ENCODE measurements at places on chromosomes 3 and 15. TPM values are rescaled to one million over a fixed set of nuclear protein-coding genes. Genes with fewer than 3 reads are reported as not detected.

DNA sequence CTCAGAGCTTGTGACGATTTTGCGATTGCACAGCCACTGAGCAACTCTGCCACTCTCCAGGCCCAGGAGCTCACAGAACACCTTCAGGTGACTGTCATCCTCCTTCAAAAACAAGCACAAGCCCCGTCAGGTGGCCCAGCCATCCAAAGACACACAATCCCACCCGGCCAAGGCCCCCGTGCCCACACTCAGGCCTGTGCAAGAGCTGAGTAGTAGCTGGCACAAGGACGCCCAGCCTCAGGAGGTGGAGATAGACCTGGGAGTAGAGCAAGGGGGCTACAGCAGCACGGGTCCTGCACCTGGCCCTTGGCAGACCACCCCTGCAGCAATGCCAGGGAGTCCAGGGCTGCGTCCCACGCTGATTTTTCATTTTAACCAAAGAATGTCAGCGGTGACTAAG lies 34.6 kb downstream of the MYO5C start:
- H3K27me3 ChIP-seq = no peaks in the 10 kb centered on the region
- no peak overlapping the region for H3K4me3 ChIP-seq
- H3K36me3 ChIP-seq = no peaks in the 10 kb centered on the region
- H3K4me1 ChIP-seq = no peaks in the 10 kb centered on the region
- DNase-seq = no peak
- no peak overlapping the region for H3K27ac ChIP-seq

DNA sequence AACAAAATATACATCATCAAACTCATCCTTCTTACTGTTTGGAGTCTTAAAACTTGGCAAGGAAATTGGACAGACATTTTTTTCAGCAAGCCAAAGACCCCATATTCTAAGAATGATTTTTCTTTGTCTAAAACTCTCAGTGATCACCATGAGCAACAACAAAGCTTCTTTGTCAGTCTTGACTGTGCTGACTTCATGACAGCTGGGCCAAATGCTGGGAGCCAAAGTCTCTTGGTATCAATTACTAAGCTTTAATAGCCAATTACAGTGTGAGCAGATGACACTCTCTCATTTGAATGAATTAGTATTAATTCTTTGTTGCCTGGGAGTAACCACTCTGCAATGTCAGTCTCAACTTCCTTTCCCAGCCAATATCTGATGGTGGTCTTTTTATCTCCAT lies 48.1 kb upstream of the GK5 start:
- no peak for DNase-seq
- no peak overlapping the region for H3K4me3 ChIP-seq
- no peaks in the 10 kb centered on the region for H3K36me3 ChIP-seq
- H3K4me1 ChIP-seq = peaks cover 24% of the 10 kb centered on the region
- no peaks in the 10 kb centered on the region for H3K27me3 ChIP-seq

- H3K36me3 ChIP-seq = no peaks in the 10 kb centered on the region
- peaks cover 12% of the 10 kb centered on the region for H3K4me1 ChIP-seq
- no peak for DNase-seq
These were observed 6.0 kb upstream of the GATA2 start for GRCh38 chr3:128498901-128499530.

- DNase-seq = no peak
- no peaks in the 10 kb centered on the region for H3K4me1 ChIP-seq
- no peak overlapping the region for H3K4me3 ChIP-seq
- H3K27me3 ChIP-seq = peaks cover under 1% of the 10 kb centered on the region
These were observed 28.4 kb downstream of the PCSK6 start for GRCh38 chr15:101461097-101461496.

- H3K4me3 ChIP-seq = no peak overlapping the region
- no peaks in the 10 kb centered on the region for H3K27me3 ChIP-seq
- H3K36me3 ChIP-seq = no peaks in the 10 kb centered on the region
These were observed 219.3 kb downstream of the PTPRG start for GRCh38 chr3:61780455-61781228.

DNA sequence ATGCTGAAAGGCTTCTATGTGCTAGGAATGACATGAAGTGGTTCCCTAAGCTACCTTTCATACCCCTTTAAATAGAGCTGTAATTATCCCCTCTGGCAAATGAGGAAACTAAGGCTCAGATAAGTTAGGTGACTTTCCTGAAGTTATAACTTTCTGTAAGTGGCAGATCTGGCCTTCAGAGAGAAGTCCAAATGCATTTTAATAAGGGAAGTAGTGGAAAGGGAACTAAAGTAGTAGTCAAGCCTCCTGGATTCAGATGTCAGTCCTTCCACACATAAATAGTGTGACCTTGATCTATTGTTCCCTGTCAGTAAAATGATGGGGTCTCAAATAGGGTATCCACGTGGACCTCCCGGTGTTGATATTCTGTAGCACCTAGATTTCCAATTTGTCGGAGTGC lies 277.7 kb downstream of the EDEM1 start:
- no peak for DNase-seq
- H3K27ac ChIP-seq = no peak overlapping the region
- no peaks in the 10 kb centered on the region for H3K27me3 ChIP-seq
- no peaks in the 10 kb centered on the region for H3K36me3 ChIP-seq

DNA sequence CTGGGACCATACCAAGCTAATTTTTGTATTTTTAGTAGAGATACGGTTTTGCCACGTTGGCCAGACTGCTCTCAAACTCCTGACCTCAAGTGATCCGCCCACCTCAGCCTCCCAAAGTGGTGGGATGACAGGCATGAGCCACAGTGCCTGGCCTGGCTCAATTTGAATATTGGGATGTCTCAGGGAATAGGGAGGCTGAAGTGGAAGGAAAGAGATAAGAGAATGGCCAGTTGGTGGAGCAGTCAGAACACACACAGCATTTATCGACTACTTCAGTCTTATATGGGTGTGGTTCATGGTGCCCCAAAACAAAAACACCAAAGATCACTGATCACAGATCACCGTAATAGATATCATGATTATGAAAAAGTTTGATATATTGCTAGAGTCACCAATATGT lies 144.4 kb downstream of the GMNC start:
- no peak for DNase-seq
- H3K4me3 ChIP-seq = no peak overlapping the region
- H3K27me3 ChIP-seq = no peaks in the 10 kb centered on the region
- no peak overlapping the region for H3K27ac ChIP-seq
- H3K36me3 ChIP-seq = no peaks in the 10 kb centered on the region

GPR62 gene
- not detected for total RNA-seq

RARB gene
- 11.7 TPM for total RNA-seq

ADPGK gene
- total RNA-seq = 61.5 TPM

All from adrenal gland (tissue), 19 donors.